CD4-positive, alpha-beta T cell treated with Interleukin-12 subunit alpha and Interleukin-12 subunit beta, for 1 hour (primary cell): ENCODE measurements at places on chromosomes 4 and X.

DNA sequence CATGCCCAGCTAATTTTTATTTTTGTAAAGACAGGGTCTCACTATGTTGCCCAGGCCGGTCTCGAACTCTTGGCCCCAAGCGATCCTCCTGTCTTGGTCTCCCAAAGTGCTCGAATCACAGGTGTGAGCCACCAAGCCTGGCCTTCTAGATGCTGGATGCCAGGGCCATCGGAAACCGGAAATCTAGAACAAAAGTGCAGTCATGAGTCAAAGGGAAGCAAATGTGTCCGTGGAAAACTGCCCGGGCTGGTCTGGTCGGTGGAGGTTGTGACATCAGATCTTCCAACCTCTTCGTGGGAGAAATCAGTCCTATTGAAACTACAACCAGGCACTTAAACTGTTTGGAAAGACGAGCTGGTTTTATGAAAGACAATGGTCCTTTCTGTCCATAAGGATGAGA lies 92.3 kb upstream of the SHOX start:
- DNase-seq, result no peak

GRCh38 chrX:130861462-130861861 lies 41.5 kb downstream of the ENOX2 start:
- no peak for DNase-seq

GRCh38 chrX:47489507-47490275 lies 6.7 kb upstream of the ZNF41 start:
- no peak for DNase-seq

- no peak for DNase-seq
Observed at GRCh38 chr4:79982601-79983322, 90.3 kb downstream of the ANTXR2 start.

DNA sequence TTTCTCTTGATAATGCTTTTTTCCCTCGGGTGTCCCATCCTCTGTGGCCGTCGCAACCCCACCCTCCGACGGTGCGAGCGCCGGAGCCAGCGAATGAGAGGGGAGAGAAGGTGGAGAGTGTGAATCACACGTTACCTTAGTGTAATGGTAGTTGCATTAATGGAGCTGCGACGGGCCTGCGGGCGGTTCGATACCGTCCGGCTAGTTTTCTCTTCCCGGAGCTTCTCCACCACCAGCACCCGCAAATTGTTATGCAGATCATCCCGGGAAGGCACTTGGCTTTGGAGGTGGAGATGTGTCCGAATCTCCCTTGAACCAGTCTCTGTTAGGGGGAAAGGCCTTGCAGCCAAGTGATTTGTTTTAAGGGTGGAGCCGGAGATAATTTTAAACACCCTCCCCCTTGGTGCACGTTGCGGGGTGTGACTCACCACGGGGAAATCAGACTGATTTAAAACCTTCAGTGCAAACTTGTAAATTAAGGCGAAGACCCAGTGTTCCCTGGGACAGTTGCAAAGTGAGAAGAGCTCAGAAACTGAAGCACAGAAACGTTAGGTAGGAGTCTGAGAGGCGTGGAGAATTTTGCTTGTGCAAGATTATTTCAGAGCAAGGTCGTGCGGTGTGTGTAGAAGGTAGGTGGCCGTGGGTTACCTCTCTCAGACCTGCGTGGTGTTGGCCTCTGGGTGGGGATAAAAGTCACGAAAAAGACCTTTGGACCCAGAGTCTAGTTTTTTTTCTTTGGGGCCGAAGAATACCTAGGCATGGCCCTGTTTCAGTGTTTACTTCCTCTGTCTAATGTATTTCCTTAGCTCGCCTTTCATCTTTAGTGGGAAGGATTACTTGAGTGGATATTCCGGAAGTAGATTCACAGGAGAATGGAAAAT lies 1.3 kb downstream of the AFF1 start:
- peak; percentile 74 for DNase-seq

DNA sequence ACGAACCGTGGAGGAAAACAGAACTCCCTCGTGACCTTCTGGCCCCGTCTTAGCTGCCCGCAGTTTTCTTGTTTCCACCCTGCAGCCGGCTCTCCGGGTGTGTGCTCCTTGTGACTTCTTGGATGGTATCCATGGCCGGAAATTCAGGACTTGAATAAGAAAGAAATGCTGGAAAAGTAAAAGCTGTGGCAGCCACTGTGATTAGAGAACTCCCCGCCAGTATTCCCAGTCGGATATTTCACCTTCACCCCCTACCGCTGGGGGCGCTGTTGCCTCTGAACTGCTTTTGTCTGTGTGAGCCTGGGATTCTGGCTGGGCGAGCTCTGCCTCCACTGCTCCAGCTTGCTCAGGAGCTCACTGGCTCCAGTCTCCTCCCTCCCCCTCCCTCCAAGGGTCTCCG lies 41.5 kb upstream of the CYP4V2 start:
- no peak for DNase-seq

DNA sequence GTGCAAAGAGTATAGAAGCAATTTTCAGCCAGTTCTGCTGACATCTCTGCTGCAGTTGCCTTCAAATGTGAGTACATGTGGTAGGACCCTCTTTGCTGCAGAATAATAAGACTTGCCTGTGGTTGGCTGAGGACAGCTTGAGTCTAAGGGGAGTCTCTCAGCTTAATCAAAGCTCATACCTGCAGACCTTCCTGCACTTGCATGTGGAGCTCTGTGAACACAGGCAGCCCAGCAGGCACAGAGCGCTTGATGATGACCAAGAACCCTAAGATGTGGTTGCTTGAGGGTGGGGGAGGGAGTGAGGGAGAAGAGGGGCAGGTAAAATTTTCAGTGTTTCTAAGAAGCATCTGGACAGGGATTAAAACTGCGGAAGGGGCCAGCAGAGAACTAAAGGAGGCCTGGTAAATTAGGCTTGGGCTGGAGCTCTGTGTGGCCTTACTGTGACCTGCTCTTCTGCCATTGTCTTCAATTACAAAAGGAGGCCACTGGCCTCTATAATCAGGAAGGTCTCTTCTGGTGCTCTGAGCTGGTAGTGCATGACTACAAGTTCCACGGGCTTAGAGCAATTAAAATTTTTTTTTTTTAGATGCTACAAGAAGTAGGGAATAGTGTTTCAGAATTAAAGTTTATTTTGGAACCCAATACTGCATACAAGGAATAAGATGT lies 59.9 kb upstream of the CHRNA9 start:
- no peak for DNase-seq

DNA sequence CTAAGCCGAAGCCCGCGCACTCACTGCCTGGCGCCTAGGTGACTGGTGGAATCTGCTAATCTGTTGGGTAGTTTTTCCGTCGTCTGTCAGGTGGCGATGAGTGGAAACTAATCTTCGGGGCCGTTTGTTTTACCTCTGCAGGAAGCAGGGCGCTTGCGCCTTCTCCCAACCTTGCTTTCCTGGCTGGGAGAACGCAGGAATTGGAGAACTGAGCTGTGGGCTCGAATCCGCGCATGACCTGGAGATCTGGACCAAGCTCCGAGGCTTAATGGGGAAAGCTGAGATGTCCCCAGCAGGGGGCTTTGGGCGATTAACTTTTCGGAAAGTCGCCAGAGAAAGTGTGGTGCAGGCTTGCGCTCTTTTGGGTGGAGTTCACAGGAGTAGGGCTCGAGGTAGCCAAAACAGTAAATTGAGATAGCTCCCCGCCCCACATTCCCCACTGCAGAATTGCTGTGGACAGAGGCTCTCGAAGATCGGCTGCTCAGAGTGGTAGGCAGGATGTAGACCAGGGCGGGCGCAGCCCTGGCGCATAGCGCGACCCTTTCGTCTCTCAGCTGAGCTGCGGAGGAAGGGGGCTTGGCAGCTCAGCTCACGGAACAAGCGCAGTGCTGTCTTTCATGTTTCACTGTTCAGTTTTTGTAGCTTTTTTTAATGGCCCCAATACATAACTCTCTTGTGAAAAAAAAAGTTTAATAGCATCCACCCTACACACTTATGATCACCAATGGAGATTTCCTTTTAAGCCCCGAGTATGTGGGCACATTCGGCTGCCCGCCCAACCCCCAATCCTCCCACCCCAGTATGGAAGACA lies 2.7 kb upstream of the FGF5 start:
- no peak for DNase-seq

DNA sequence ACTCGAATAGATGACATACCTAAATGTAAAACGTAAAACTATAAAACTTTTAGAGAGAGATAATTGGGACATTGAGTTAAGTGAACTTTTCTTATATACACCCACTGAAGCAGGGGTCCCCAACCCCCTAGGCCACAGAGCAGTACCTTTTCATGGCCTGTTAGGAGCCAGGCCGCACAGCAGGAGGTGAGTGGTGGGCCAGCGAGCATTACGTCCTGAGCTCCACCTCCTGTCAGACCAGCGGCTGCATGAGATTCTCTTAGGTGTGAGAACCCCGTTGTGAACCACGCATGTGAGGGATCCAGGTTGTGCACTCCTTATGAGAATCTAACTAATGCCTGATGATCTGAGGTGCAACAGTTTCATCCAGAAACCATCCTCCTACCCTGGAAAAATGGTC lies 114.8 kb downstream of the HMX1 start:
- DNase-seq, result no peak

DNA sequence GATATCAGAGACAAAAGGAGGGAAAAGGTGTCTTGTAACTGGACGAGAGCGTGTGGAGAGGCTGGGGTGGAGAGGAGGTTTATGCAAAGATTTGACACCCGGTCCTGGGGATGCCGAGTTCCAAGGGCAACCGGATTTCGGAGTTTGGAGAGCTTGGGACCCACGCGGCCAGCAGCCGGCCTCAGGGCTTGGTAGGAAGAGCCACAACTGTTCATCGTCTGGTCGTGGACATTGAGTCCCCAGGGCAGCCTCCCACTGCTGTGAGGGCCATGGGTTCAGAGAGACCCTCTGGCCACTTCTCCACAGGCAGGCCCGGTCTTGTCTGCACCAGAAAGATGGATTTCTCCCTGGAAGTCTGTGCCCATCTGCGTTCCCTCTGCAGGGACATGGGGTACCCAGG lies 46.8 kb downstream of the SHOX start:
- DNase-seq, result no peak

GRCh38 chr4:97759785-97760184 lies 383.5 kb downstream of the STPG2 start:
- no peak for DNase-seq

DNA sequence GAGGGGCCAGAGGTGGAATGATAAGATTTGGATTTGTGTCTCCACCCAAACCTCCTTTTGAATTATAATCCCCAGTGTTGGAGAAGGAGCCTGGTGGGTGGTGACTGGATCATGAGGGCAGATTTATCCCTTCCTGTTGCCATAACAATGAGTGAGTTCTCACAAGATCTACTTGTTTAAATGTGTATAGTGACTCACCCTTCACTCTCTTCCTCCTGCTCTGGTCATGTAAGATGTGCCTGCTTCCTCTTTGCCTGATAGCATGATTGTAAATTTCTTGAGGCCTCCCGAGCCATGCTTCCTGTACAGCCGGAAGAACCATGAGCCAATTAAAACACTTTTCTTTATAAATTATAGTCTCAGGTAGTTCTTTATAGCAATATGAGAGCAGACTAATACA lies 348.6 kb downstream of the AR start:
- DNase-seq, result no peak

DNA sequence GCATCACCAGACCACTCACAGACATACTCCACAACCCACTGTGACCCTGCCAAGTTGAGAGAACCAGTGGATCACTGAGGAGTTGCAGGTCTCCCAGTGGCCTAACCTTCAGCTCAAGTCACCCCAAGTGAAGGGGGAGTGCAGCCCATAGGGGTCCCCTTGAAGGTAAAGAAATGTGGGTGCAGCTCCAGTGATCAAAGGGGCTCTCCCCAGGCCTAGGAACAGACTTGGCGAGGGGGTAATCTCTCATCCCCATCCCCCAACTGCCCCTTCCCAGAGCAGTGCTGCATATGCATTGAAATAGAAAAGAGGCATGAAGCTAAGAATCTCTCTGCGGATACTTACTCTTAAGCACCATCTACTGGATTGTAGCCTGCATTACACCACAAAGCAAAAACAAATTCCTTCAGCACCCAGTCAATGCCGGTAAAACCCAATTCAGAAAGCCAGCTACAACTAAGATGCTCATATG lies 27.0 kb downstream of the MAGEE1 start:
- DNase-seq, result peak; percentile 37

GRCh38 chrX:24260842-24261550 lies 52.9 kb downstream of the SUPT20HL2 start:
- peak; percentile 4 for DNase-seq

DNA sequence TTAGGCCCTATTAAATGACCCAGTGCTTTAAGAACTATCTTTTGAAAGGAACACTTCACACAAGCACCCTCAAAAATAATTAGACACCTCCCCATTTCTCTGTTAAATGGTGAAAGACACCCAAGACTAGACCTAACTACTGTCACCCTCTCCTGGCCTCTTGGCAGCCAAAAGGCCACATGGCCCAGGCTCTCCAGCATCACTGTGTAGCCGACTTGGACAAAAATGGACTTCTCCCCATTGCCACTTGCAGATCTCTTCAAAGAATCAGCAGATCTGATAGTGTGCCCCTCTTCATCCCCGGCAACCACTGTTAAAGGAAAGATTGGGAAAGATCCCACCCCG lies 2.0 kb downstream of the MID1IP1 start:
- no peak for DNase-seq

DNA sequence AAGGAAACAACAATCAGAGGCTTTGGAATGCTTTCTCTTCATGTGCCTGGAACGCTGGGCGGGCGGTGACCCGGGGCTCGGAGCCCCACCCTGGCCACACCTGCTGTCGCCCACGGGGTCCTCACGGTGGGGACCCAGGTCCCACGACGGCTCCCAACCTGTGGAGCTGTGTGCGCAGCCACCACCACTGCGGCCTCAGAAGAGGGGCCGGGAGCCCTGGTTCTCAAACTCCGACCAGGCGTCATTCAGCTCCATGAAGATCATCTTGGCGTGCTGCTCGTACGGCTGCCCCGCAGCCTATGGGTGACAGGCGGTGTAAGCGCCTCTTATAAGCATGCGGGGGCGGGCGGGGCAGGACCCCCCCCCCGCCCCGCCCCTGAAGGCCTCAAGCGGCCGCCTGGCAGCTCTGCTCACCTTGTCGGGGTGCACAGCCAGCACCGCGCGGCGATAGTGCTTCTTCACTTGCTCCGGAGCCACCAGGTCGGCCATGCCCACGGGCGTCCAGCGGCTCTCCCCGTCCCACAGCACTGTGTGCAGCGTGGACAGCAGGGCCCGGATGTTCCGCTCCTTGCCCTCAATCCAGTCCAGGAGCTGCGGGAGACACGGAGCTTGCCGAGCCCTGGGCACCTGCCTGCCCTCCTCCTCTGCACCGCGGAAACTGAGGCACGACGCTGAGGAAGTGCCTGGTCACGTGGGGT lies 23.7 kb upstream of the CPLX1 start:
- no peak for DNase-seq

DNA sequence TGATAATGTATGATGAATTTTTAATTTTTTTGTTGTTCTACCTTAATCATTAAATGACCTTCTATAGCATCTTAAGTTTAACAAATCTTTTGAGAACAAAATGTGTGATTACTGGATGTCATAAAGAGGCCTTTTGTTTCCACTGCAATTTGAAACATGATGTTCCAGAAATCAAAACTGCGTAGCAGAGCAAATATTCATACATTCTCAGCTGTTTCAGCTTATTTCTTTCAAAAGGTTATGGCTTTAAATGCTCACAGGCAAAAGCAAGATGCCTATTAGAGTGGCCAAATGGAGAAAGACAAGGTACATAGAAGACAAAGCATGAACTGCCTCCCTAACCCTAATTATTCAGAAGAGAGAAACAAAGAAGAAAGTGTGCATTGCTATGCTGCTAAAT lies 233.0 kb upstream of the SLC7A11 start:
- DNase-seq, result no peak
